ENCODE measurements at places on chromosomes 7 and 10.

- no peak for DNase-seq
Measured at GRCh38 chr10:100786591-100786990, 41.2 kb downstream of the PAX2 start.

- no peak for DNase-seq
Measured at GRCh38 chr7:11748884-11749283, 83.1 kb downstream of the THSD7A start.

DNA sequence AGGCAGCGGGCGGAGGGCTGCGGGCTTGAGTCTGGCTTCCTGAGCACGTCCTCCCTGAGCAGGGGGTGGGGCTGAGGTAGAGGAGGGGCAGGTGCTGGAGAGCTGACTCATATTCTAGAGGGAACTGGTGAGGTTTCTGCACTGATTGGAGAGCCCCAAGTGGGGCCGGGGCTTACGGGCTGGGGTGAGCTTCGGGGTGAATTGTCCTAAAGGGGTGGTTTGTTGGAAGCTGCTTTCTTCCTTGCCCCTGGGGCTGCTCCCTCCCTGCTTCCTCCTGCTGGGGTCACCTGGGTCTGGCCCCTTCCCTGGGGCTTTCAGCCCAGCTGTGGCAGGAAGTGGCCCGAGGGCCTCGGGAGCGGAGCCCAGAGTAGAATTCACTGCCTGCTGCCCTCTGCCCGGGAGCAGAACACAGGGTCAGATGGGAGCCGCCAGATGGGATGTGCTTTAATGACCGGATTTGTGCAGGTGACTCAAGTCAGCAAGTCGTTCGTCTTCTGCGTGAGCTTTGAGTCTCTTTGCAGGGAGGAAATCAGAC lies 48.6 kb downstream of the FAM20C start:
- no peak for DNase-seq

- no peak for DNase-seq
Measured at GRCh38 chr10:88835910-88836221, 15.8 kb downstream of the ANKRD22 start.

DNA sequence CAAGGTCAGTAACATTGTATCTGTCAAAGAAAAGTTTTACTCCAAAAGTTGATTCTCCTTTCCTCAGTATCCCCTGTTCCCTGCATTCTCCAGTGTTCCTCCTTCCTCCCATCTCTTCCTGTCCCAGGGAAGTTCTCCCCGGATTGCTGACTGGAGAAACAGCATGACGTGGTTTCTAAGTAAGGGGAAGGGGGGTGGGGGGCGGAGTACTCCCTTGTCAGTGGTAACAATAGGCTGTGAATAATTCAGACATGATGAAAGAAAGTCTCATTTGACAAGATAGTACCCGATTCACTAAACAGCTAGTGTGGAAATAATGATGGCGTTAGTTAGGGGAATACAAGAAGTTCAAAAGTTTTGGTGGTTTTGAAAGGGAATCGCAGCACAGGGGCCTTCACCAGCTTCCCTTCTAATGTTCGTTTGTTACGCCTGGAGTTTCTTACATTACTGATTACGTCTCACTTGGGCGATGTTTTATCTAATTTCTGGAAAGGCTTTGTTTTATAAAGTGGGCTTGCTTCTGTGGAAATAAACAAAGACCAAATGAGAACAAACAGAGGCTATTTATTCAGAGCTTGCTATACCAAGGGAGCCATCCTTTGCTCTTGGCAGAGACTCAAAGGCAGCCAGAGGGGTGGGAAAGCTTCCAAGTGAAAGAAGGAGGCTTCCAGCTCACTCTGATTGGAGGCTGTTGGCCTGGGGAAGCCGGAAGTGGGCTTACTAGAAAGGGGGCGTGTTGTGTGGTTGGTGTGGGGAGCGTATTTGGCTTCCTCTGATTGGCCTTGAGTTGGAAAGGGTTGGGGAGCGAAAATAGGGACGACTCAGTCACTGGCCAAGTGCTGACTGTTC lies 453.7 kb downstream of the SDK1 start:
- no peak for DNase-seq

GRCh38 chr10:22366771-22367170 lies 21.5 kb downstream of the SPAG6 start:
- no peak for DNase-seq

GRCh38 chr7:129359638-129360037 lies 74.6 kb upstream of the STRIP2 start:
- no peak for DNase-seq

GRCh38 chr10:94049911-94050310 lies 56.2 kb downstream of the PLCE1 start:
- DNase-seq: no peak

DNA sequence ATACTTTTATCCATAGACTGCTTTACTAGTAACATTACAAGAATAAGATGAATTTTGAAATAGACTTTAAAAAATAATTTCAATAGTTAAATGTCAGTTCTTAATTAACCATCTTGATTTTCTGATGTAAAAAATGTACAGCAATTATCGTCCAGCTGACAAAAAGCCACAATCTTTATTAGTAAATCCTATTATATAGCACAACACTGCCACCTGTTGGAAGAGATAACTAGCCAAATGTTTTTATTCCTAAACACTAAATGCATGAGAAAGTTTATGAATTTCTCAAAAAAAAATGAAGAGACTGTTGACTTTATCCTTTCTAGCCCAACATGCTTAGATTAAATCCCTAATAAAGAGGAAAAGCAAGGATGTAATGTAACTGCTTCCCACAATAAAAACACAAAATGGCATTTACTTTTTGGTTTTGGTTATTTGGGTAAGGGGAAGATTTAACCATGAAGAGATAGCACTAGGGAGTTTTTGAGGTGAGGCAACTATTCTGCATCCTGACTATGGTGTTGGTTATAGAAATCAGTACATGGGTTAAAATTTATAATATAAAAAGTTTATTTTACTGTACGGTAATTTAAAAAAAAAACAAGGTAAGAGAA lies 8.0 kb downstream of the COA1 start:
- no peak for DNase-seq

- no peak for DNase-seq
Measured at GRCh38 chr10:13892001-13892491, 305.3 kb downstream of the PRPF18 start.

- DNase-seq: no peak
Measured at GRCh38 chr7:143238289-143238980, 16.6 kb downstream of the TAS2R40 start.

DNA sequence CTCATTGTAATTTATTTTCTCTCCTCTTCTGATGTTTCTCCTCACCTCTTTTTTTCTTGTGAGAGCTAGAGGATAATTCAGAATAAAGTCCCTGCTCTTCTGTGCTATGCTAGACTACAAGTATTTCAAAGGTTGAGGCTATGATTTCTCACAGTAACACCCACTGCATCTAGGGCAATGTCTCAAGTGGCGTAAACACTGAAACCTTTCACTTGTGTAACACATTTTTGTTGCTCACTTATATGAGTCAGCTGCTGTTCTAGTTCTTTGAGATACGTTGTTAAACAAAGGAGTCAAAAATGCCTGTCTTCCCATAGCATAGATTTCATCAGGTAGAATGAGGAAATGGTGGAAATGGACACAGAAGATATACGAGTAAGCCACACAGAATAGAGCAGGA lies 305.1 kb upstream of the PITRM1 start:
- no peak for DNase-seq

GRCh38 chr7:45256775-45257174 lies 99.2 kb downstream of the RAMP3 start:
- DNase-seq: no peak

GRCh38 chr10:63197344-63198092 lies 64.4 kb downstream of the NRBF2 start:
- DNase-seq: no peak

DNA sequence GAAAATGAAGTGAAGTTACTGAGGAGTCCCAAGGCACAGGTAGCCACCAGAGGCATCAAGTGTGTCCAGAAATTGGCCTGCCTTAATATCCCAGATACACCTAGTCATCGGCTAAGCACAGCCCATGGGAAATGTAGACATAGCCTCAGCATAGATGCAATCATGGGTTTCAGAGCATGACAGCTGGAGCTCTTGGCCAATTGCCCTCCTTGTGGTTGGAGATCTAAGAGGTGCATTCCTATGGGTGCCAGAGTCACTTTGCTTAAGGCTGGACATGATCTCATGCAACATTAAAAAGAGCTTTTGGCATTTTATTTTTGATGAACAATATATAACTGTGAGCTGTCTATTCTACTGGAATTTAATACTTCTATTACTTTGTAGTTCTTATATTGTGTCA lies 758.0 kb upstream of the LRRTM3 start:
- no peak for DNase-seq

DNA sequence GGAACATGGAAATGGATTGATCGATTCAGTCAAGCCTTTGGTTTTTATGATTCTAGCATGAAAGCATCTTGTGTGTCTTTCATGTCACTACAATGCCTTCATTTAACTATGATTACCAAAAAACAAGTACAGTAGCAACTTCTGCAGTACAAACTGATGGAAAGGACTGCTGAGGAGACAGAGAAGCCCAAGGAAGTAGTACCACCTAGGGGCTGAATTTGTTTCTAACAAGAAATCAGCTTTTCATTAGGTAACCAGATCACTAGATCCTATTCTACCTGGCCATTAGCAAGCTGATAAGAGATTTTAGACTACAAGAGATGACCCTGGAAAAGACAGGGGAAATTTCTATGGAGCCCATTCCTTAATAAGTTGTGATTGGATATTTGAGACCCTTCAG lies 3.2 kb upstream of the IFIT1 start:
- no peak for DNase-seq

DNA sequence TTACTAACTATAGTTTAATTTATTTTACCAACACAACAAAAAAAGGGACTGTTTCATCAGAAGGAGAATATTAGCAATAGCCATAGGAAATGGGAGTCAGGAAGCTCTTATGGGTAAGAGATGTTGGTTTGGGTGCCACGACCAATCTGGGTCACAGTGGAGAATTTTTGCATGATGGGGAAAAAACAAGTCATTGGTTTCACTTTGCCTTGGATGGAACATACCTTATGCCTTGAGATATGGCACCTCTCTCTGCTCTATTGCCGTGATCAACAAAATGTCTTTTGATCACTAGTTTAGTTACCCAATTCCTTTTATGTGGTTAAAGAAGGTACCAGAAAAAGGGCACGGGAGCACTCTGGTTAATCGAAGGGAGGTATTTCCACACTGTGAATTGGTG lies 48.2 kb downstream of the PNLIPRP3 start:
- DNase-seq: no peak

- no peak for DNase-seq
Measured at GRCh38 chr7:81957517-81957916, 187.7 kb upstream of the HGF start.

DNA sequence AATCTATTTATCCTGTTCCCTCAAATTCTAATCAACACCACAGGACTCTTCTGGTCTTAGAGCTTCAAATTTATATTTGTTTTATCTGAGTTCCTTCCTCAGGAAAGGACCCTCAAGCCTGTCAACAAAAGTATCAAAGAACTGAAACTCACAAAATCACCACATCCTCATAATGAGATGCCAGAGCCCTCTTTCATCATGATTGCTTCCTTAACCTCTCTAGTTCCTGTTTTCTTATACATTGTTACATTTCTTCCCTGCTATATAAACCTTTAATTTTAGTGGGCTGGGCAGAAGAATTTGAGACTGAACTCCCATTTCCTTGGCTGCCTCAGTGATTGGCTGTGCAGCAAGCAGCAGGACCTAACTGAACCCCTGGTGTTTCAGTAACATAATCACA lies 189.7 kb downstream of the ZNF248 start:
- DNase-seq: no peak

DNA sequence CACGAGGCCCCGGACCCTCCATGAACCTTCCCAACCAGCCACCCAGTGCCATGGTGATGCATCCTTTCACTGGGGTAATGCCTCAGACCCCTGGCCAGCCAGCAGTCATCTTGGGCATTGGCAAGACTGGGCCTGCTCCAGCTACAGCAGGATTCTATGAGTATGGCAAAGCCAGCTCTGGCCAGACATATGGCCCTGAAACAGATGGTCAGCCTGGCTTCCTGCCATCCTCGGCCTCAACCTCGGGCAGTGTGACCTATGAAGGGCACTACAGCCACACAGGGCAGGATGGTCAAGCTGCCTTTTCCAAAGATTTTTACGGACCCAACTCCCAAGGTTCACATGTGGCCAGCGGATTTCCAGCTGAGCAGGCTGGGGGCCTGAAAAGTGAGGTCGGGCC lies 90.6 kb upstream of the PDCD4 start:
- no peak for DNase-seq

GRCh38 chr10:105986912-105987635 lies 1177.4 kb downstream of the SORCS1 start:
- no peak for DNase-seq

- DNase-seq: no peak
Measured at GRCh38 chr7:3981281-3981680, 680.2 kb downstream of the SDK1 start.

Data from stimulated activated CD8-positive, alpha-beta memory T cell treated with anti-CD3 and anti-CD28 coated beads, Interleukin-15, amount 100 ng/mL, for 1 hour (primary cell).